ENCODE measurements at places on chromosomes 2 and 18.
A peak's percentile ranks its signal among the peaks of the same experiment; 100 is the strongest.

- no peak for DNase-seq
- peaks cover 32% of the 10 kb centered on the region for H3K36me3 ChIP-seq
- H3K27ac ChIP-seq = peak overlapping the region; percentile 64
These were observed 90.4 kb downstream of the MTCL1 start for GRCh38 chr18:8795586-8796325.

DNA sequence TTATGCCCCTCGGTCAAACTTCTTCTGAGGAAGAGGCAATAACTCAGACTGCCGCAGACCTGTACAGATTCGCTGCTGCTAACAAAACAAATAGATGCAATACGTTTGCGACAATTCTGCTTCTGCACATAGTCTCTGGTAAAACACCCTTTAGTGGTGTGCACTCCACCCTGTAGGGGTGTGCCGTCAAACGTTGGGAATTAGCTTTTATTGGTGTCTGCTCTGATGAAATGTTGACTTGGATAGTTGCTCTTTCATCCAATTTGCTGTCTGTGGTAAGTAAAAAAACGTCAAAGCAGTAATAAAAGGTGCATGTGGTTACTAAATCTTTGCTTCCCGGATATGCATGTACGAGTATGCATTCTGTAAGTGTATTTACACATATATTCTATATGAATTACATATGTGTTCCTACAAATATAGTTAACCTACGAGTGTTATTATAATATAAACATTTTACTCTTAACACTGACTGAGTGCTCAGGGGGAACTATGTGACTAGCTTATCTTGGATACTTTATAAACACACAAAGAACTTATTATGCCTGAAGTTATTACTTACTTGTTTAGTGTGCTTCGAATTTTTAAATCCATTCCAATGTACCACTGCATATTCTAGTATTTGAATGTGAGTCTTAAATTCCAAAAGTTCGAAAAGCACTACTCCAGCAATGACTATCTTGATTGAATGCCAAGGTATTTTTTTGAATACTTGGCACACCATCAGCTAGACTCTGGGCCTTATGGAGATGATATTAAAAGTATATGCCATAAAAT lies 610.2 kb downstream of the ZEB2 start:
- H3K36me3 ChIP-seq = no peaks in the 10 kb centered on the region
- H3K4me3 ChIP-seq = no peak overlapping the region
- DNase-seq = no peak
- H3K27ac ChIP-seq = no peak overlapping the region
- H3K27me3 ChIP-seq = no peaks in the 10 kb centered on the region
- no peaks in the 10 kb centered on the region for H3K4me1 ChIP-seq

DNA sequence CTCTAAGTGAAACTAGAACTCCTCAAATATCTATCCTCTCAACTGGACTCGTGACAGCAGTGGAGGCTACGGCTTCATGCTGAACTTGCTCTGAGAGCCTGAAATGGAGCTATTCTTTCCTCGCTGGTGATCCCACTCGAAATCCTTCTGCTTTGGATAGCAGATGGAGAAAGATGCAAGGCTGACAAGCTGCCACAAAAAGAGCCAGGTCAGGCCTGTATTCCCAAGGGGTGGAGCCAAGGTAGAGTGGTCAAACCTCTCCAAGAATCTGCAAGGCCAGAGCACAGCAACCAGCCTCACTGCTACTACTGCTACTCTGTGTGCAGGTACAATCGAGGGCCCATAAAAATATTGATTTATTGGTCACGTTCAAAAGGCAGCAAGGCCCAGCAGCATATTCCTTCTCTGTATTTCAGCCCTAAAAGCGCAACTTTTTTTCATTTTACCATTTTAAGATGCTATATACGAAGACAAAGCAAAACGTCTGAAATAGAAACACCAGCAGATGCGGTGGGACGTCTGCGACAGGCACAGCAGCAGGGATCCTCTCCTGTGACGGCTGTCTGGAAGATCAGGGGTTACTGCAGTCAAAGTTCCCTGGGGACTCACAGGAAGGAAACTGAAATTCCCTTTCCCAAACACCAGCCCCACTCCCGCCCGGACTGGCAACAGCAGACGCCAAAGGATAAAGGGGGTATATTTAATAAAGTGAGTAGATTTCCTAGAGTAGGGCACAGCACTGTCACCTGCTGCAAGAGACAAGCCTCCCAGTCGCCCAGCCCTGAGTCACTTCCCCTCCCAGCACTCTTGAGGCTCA lies 2.4 kb downstream of the SPRED2 start:
- H3K36me3 ChIP-seq = peaks cover 11% of the 10 kb centered on the region
- H3K4me1 ChIP-seq = peaks cover 10% of the 10 kb centered on the region
- H3K27me3 ChIP-seq = no peaks in the 10 kb centered on the region

DNA sequence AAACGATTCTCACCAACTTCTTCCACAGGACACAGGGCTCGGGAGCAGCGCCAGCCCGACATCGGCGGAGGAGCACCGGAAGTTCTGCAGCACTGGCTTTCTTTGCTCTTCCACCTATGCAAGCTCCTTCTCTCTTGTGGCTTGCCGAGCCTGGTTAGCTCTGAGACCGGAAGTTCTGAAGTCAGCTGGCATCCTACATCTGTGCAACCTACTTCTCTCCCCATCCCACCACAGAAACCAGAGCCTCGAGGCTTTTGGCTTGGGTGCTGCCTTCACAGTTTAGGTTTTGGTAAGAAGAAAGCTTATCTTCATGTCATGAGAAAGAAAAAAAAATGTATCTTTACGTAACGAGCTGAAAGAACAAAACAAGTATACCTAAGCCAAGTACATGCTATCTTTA lies 111.7 kb downstream of the ANKRD44 start:
- no peak overlapping the region for H3K4me3 ChIP-seq
- H3K36me3 ChIP-seq = no peaks in the 10 kb centered on the region
- H3K4me1 ChIP-seq = no peaks in the 10 kb centered on the region
- H3K27me3 ChIP-seq = no peaks in the 10 kb centered on the region
- no peak overlapping the region for H3K27ac ChIP-seq
- no peak for DNase-seq

DNA sequence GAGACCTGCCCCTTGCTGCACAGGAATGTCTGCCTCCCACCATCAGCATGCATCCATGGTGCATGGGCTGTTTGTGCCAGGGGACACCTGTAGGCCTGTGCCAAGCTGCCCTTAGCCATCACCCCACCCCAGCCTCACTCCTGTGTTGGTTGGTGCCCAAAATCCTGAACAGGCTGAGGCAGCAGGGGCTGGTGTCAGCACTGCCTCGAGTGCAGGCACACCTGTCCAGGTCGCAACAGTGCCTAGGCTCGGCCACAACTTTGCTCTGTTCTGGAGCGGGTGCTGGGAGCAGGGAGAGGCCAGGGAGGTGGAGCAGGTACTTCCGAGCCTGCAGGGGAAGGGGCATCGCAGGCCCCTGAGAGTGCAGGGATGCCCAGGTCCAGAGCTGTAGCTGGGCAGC lies 69.1 kb downstream of the SRBD1 start:
- H3K4me3 ChIP-seq = no peak overlapping the region
- H3K27me3 ChIP-seq = no peaks in the 10 kb centered on the region
- no peak for DNase-seq
- H3K4me1 ChIP-seq = no peaks in the 10 kb centered on the region
- H3K36me3 ChIP-seq = peaks cover 44% of the 10 kb centered on the region

GRCh38 chr18:58222432-58223125 lies 178.6 kb downstream of the NEDD4L start:
- H3K4me1 ChIP-seq = peaks cover 58% of the 10 kb centered on the region
- H3K27me3 ChIP-seq = no peaks in the 10 kb centered on the region
- H3K36me3 ChIP-seq = no peaks in the 10 kb centered on the region
- H3K4me3 ChIP-seq = peak overlapping the region; percentile 42

- H3K27ac ChIP-seq = no peak overlapping the region
- no peaks in the 10 kb centered on the region for H3K36me3 ChIP-seq
- H3K27me3 ChIP-seq = no peaks in the 10 kb centered on the region
- no peak overlapping the region for H3K4me3 ChIP-seq
- no peak for DNase-seq
These were observed 28.7 kb upstream of the COL5A2 start for GRCh38 chr2:189208254-189208653.

DNA sequence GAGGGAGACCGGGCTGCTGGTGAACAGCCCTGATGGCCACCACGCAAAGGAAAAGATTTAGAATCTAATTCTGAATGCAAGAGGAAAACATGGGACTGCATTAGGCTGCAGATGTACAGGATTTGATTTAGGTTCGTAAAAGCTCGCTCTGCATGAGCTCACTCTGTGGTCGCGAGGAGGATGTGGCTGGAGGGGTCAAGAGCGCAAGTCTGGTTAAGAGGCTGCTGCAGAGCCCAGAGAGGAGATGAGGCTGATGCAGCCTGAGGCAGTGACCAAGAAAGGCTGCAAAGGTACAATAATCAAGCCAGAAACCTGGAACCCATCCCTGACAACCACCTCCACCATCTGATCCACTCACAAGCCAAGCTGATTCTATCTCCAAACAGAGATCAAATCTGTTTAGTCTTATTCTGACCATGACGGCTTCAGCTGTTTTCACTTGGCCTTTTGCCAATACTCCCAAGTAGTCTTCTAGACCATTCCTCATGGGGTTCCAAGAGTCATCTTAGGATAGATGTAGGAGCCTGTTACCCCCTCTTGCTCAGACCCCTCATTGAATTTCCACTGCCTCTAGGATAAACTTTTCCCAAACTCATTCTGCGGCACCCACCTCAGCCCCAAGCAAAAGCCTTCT lies 58.9 kb upstream of the ARL4C start:
- H3K36me3 ChIP-seq = no peaks in the 10 kb centered on the region
- H3K4me1 ChIP-seq = peaks cover 36% of the 10 kb centered on the region
- DNase-seq = no peak
- no peak overlapping the region for H3K4me3 ChIP-seq
- H3K27ac ChIP-seq = no peak overlapping the region

DNA sequence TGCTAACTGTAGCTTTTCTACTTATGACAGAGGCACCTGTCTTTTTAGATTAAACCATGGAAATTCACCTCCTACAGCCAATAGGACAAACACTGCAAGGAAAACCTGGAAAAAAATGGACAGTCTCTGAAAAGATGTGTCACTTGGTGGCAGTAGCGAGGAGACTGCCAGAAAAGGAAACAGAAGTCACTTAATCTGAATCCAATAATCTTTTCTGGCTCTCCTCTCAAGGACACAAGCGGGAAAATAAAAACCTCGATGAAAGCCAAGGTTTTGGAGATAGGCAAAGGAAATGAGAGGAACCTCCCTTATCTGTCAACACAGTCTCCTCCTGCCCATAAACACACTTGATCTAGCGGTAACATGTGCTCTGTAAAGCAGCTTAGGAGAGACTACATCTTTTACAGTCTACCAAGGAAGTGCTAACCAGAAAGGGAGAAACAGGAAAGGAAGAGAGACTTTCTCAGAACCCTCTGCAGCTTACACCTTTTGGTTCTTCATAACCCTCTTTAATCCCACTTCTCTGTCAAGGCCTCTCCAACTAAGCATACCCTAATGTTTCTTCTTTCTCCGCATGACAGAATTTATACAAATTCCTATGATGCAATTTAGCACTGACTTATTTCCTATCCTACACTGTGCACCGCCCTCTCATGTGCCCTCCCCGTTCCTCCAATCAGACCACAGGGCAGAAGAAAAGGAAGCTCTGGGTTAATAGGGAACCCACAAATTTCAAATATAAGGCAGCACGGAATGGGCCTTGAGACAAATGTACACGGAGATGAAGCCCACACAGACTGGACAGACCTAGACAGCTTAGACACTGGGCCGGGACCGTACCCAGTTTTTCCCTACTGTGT lies 52.8 kb downstream of the CLASP1 start:
- DNase-seq = peak; percentile 52
- H3K27ac ChIP-seq = no peak overlapping the region
- H3K4me1 ChIP-seq = peaks cover 10% of the 10 kb centered on the region
- peaks cover 21% of the 10 kb centered on the region for H3K36me3 ChIP-seq
- H3K27me3 ChIP-seq = no peaks in the 10 kb centered on the region

DNA sequence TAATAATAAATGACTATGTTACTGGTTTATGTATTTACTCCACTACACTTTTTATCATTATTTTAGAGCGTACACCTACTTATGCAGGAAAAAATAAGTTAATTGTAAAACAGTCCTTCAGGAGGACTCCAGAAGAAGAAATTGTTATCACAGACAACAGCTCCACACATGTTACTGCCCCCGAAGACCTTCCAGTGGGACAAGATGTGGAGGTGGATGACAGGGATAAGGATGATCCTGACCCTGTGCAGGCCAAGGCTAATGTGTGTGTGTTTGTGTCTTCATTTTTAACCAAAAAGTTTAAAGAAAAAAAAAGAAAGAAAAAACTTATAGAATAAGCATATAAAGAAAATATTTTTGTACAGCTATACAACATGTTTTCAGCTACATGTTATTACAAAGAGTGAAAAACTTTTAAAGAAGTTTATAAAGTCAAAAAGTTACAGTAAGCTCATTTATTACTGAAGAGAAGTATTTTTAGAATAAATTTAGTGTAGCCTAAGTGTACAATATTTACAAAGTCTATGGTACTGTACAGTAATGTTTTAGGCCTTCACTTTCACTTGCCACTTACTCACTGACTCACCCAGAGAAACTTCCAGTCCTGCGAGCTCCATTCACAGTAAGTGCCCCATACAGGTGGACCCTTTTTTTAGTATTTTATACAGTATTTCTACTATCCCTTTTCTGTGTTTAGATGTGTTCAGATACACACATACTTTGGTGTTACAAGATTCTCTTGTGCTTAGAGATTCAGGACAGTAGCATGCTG lies 7.5 kb downstream of the TGFBRAP1 start:
- H3K27ac ChIP-seq = no peak overlapping the region
- peaks cover 55% of the 10 kb centered on the region for H3K4me1 ChIP-seq
- H3K4me3 ChIP-seq = no peak overlapping the region
- no peak for DNase-seq
- no peaks in the 10 kb centered on the region for H3K27me3 ChIP-seq

- no peaks in the 10 kb centered on the region for H3K36me3 ChIP-seq
- H3K27ac ChIP-seq = no peak overlapping the region
- no peak overlapping the region for H3K4me3 ChIP-seq
- H3K4me1 ChIP-seq = no peaks in the 10 kb centered on the region
These were observed 869.0 kb downstream of the TRIB2 start for GRCh38 chr2:13585732-13586131.

- peaks cover 19% of the 10 kb centered on the region for H3K4me1 ChIP-seq
- peak within 1 kb of the TSS; percentile 80 for H3K4me3 ChIP-seq
- no peaks in the 10 kb centered on the region for H3K36me3 ChIP-seq
- DNase-seq = peak; percentile 52
- no peaks in the 10 kb centered on the region for H3K27me3 ChIP-seq
- H3K27ac ChIP-seq = 0 out of 2 replicates have a peak within 1 kb of the TSS, but pooled peaks have one; percentile 5
These were observed at the start of gene KCNS3 for GRCh38 chr2:17878281-17879136. KCNS3 (plus strand) TSS chr2:17878667; CDS start chr2:17931009, 52,342 bp downstream.

- no peaks in the 10 kb centered on the region for H3K4me1 ChIP-seq
- no peak for DNase-seq
- H3K36me3 ChIP-seq = no peaks in the 10 kb centered on the region
- H3K27me3 ChIP-seq = no peaks in the 10 kb centered on the region
These were observed 641.5 kb upstream of the SETBP1 start for GRCh38 chr18:44039216-44039615.

Data from SJSA1 (cell line).